ENCODE measurements at places on chromosomes 1 and 21.

- no peak for DNase-seq
These were observed 31.7 kb downstream of the RCSD1 start for GRCh38 chr1:167661527-167662426.

GRCh38 chr1:27257155-27257554 is 22.7 kb downstream of the WDTC1 start:
- DNase-seq, result no peak

DNA sequence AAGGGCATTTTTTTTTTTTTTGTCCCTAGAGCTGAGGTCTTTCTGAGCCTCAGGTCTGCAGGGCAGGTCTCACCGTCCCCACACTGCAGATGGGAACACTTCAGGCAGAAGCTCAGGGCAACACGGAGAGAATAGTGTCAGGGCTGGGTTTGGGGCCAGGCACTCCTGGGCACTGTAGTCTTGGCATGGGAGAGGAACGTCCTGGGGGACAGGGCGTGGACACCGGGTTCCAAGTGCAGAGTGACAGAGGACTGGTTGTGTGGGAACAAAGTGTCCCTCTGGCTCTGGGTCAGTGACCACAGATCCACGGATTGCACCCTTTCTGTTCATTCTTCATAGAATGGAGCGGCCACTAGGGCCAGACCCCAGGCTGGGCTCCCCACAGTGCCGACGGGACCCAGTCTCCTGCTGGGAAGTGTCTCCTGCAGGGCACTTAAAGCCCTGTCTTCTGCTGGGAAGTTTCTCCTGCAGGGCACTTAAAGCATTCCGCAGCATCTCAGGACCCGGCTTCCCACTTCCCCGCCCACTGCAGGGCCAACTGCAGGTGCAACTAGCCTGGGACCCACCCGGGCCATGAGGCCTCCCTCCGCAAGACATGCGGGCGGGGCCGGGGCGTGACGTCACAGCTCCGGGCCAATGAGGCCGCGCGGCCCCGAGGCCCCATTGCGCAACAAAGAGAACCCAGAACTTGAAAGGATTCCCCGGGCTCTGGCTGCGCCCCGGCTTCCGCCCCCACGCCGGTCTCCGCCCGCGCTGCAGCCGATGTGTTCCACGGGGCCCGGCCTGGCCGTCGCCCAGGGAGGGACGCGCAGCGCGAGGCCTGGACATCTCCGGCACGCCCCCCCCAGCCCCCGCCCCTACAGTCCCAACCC is 1.2 kb downstream of the GPR153 start:
- peak; percentile 61 for DNase-seq

GRCh38 chr1:24343412-24344089 is 24.4 kb downstream of the GRHL3 start:
- DNase-seq, result no peak

DNA sequence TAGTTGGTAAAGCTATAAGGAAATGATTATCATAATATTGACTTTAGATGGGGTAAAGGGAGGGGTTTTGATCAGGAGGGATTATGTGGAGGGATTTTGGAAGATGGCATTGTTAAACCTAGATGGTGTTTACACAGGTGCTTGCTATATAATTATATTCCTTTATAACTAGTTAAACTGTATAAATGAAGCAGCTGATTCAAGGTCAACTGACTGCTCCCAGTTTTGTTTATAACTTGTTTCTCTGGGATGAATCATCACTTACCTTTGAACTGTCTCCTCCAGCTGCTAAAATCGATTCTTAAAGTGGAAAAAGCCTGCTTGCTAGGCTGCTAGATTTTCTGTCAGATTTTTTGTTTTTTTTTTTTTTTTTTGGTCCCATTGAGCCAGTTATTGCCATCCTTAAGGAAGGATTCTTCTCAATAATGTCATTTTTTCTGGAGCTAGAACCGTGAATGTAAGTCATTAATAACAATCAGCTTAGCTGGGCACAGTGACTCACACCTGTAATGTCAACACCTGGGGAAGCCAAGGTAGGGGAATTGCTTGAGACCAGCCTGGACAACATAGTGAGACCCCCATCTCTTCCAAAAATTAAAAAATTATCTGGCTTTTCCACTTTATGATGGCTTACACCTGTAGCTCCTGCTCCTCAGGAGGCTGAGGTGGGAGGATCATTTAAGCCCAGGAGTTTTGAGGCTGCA is 153.2 kb downstream of the PIK3R3 start:
- peak; percentile 96 for DNase-seq

- no peak for DNase-seq
These were observed 358.7 kb downstream of the LTN1 start for GRCh38 chr21:28633839-28634555.

GRCh38 chr1:225772323-225772768 is 5.3 kb upstream of the SRP9 start:
- peak; percentile 81 for DNase-seq

DNA sequence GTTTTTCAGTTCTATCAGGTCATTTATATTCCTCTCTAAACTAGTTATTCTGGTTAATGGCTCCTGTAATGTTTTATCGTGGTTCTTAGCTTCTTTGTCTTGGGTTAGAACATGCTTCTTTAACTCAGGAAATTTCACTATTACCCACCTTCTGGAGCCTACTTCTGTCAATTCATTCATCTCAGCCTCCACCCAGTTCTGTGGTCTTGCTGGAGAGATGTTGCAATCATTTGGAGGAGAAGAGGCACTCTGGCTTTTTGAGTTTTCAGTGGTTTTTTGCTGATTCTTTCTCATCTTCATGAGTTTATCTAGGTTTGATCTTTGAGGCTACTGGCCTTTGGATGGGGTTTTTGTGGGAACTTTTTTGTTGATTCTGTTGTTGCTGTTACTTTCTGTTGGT is 213.0 kb downstream of the BRINP2 start:
- DNase-seq, result no peak

DNA sequence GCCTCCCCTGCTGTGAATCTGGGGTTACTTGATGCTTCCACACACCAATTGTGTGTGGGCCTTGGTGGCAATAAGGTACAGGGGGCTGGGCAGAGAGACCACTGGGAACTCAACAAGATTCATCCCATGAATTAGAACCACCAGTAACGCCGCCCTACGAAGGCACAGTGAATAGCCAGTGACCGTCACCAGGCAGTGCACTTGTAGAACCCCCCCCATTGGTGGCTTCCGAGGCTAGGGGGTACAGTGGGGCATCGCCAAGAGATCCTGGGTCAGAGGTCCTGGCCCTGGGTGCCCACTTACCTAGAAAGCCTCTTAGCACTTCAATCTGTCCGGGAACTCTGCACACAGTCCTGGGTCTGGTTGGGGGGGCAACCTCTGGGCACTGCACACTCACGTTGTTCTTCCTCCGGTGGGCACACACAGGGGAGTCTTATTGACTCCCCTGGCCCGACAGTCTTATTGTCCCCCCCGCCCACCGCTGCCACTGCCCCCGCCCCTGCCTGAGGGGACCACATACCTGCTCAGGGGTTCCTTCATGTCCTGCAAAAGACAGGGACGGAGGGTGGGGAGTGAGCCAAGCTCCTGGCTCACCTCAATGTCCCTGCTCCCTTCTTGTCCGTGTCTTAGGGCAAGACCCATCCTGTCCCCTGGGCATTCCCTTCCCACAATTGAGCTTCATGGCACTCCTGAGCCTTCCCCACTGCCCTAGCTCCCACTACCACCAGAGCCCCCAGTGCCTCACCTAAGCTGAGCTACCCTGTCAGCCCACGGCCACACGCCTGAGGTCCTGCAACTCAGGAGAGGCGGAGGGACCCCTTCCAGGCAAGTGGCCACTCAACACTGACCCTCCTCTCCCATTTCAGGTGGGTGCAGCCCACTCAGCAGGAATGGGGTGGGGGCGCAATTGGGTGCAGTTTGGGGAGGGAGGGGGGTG is 2.5 kb upstream of the TRIM11 start:
- no peak for DNase-seq

GRCh38 chr1:10694633-10695627 is 101.5 kb downstream of the CASZ1 start:
- peak; percentile 91 for DNase-seq

DNA sequence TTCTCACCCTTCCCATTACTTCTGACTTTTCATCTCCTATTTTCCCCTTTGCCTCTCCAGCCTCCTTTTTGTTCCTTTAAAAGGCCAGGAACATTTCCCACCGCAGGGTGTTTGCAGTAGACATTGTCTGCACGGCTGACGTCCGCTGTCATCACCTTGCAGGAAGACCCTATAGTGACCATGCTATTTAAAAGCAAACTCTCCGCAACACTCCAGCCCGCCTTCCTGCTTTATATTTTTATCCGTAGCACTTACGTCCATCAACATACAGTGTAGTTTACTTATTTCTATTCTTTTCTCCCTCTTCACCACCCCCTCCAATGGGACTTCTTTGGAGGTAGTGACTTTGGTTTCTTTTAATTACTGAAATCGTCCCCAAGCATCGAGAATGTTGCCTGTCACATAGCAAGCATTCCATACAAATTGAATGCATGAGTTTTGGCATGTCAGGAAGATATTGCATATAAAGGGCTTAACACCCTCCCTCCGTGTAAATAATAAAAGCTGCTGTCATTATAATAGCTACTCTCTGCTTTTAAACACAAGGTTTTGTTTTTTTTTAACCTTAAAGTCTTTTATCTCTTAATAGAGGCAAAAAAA is 19.8 kb downstream of the SLC25A33 start:
- DNase-seq, result no peak

GRCh38 chr1:23704834-23705495 is 13.4 kb downstream of the RPL11 start:
- DNase-seq, result no peak

GRCh38 chr1:199081739-199082138 is 442.9 kb downstream of the PTPRC start:
- DNase-seq, result no peak

GRCh38 chr1:229278120-229278741 is 7.3 kb downstream of the RAB4A start:
- no peak for DNase-seq

DNA sequence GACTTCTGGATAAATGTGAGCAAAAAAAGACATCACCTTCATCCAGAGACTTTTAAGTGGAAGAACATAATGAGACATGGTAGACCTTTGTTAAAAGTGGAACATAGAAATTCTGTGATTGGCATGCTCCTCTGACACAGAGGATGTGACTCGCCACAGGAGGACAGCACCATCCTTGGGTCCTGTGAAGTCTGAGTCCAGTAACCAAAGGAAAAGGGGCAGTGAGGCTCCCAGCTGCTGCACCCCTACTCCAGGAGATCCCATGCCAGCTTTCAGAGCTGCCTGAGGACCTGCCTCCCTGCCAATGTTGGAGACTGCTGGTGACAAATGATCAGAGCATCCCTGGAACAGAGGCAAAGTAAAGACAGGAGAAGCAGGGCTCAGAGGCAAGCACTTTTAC is 136.2 kb downstream of the BRINP2 start:
- DNase-seq, result no peak

DNA sequence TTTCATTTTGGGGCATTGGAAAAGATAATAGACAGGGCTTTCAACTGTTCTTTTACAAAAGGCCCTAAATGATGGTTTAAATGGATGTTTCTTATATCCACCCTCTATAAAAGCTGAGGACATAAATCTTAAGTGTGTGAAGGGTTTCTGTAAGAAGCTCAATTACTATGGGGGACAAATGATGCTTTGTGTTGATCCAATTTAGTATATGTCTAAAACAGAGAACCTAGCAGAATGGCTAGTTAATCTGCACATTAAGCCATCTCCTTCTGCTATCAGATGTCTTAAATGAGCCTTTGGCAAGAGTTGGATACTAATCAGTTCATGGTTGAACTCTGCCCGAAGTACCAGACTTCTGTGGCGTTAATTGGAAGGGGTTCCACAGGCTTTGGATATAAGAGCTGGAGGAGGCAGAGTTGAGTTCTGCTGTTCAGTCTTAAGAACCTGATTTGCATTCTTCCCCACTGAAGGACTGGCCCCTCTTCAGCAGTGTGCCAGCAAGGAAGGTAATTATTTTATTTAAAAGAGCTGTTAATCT is 43.1 kb downstream of the PTGFRN start:
- no peak for DNase-seq

- no peak for DNase-seq
These were observed 586.4 kb upstream of the TMPRSS15 start for GRCh38 chr21:18989953-18990495.

DNA sequence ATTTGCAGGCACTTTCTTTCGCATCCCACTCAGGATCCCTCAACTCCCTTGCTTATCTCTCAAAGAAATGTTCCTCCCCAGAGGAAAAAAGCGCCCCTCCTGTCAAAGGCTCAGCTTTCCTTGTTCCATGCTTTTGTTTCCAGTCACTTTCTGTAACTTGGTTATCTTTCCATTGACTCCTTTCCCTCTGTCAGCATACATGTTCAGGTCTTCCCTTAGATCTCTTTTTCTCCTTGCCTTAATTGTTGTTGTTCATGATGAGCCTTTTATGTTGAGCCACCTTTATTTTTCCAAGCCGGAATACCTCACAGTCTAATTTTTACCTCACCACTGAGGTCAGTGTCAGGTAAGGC is 46.5 kb upstream of the PODN start:
- DNase-seq, result no peak

DNA sequence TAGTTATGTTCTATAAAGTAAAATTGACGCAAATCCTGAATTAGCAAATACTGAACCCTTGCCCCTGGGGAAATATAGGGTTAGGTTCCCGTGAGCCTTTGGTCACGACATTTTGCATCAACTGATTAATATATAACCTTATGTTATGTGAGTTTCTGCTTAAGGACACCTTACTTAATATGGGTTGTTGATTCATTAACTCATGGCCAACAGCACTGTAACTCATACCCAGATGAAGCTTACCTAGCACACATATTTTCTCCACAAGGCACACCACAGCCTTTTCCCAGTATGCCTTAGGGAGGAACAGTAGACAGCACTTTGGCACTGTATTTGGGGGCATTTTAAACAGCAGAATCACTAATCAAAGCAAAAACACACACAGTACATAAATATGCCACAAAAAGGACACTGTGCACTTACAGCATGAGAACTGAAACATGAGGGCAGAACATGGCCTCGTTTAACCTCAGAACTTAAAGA is 15.1 kb downstream of the INAVA start:
- no peak for DNase-seq

- peak; percentile 16 for DNase-seq
These were observed 12.7 kb downstream of the C1QB start for GRCh38 chr1:22665752-22666151.

GRCh38 chr1:33149453-33150190 is 32.2 kb downstream of the TRIM62 start:
- no peak for DNase-seq

- DNase-seq, result no peak
These were observed 7.5 kb upstream of the CBR3 start for GRCh38 chr21:36127250-36127904.

DNA sequence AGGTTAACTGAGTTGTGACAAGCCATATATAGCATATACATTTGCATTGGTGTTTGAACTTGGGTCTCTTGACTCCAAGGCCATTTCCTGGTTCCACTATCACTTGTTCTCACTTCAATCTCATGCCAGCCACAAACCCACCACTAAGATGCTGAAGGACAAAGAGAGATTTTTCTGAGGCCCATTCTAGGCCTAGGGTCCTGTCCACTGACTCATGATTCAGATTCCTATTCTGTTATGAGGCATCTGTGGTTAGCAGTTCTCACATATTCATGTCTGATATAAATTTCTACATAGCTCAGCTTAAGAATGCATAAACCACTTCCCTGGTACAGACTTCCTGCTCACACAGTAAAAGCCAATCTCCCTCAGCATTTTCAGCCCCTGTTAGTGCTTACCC is 326.1 kb upstream of the BEND5 start:
- DNase-seq, result no peak

Data from NCI-H345 (cell line).